Fibroblast of the conjunctiva (primary cell): ENCODE measurements at places on chromosomes 6 and 20.
A peak's percentile ranks its signal among the peaks of the same experiment; 100 is the strongest.

DNA sequence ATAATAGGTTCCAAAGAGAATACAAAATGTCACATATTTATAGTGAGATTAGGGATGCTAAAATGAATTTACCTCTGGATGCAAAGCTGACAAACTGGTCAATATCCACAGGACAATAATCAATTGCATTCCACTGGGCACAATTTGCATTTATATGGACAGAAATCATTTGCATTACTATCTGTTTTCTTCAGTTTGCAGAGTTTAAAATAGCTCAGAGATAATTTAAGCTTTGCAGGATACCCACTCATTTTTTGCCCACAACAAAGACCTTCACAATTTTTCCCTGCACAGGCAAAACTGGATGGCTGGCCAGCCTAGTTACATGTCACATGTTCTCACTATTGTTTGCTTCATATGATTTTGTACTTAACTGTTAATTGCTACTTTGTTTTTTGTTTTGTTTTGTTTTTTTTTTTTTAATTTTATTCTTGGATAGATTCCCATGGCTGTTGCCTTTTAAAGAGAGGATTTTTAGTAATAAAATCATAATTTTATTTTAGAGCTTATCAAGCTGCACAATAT, 483.5 kb downstream of the UTRN start:
- DNase-seq: no peak

- DNase-seq: no peak
Measured at GRCh38 chr20:44584162-44584561, 1.8 kb downstream of the PKIG start.

DNA sequence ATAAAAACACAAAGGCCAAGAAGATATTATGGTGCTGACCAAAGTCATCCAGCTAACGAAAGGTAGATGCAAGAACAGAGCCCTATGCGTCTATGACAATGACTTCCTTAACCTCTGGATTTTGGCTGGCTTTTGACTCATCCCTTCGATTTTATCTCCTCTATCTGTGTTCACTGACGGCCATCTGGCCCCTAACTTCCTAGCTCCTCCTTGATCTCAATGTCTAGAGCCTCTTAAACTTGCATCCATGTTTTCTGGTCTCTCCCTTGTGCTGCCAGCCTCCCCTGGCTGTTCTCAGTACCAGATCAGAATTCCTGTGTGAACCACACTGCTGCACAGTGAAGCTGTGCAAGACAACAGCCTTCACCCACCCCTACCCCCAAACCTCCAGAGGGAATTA, 452.9 kb downstream of the UTRN start:
- no peak for DNase-seq

GRCh38 chr6:39882531-39882899, 51.7 kb downstream of the MOCS1 start:
- peak; percentile 78 for DNase-seq

DNA sequence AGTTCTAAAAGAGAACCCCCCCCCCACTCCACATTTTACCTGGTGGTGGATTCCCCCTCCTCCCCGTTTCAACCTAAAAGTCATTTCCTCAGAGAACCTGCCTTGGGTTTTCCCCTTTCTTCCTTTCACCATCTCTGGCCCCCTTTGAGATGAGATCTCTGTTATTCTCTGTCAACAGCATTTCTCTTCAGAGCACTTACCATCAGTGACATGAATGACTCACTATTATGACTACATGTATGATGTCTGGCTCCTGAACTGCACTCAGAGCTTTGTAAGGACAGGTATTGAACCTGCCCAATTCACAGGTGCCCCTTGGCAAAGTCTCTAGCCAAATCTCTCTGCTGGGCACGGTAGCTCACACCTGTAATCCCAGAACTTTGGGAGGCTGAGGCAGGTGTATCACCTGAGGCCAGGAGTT, 61.4 kb upstream of the JARID2 start:
- DNase-seq: no peak

DNA sequence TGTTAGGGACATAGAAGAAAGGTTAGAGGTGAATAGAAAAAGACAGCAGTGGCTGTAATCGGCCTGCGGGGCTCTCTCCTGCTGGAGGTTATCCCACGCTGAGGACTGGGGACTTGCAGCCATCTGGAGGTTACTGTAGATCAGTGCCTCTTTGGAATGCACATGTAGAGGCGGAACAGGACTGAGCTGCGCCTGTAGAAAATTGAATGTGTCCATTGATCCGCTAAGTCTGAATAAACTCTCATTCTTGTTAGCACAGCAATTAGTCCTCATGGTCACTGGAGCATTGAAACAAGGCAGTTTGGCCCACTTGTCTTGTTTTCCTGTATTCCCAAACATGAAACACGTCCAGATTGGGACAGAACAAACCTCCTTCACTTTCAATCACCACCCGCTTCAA, 46.3 kb upstream of the F13A1 start:
- no peak for DNase-seq

- DNase-seq: no peak
Measured at GRCh38 chr6:42401613-42401951, 50.1 kb downstream of the TRERF1 start.

- DNase-seq: no peak
Measured at GRCh38 chr6:40986921-40987819, 51.9 kb downstream of the UNC5CL start.

DNA sequence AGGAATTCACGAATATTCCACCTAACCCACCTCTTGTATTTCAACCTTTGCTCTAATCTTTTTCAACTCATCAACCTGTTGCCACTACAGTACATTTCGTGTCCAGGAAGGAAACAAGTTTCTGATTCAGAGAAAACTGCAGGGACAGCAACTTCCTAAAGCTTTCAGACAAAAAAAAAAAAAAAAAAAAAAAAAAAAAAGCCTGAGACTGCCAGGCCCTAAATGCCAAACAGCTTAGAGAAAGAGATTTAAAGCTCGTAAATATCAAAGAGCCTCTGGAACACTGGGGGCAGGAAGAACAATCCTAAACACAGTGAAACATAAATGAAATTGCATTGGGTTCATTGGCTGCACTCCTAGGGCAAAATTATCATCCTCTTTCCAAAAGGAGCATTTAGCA, 411.2 kb upstream of the SPTLC3 start:
- DNase-seq: no peak

DNA sequence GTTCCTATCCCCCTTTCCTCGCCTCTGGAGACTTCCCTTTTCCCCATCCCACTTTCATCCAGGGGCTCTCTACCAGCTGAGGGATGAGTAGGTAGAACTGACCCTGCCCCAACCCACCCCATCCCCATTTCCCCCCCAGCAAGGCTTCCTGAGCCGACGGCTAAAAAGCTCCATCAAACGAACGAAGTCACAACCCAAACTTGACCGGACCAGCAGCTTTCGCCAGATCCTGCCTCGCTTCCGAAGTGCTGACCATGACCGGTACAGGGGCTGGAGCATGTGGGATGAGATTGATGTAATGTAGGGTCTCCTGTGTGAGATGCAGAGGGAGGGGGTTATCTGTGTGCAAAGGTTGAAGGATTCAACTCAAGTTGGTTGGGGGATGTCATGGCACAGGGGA, 12.7 kb downstream of the SYNGAP1 start:
- no peak for DNase-seq

GRCh38 chr6:63572747-63573075, 431 bp downstream of the LOC128125822 start:
- no peak for DNase-seq

DNA sequence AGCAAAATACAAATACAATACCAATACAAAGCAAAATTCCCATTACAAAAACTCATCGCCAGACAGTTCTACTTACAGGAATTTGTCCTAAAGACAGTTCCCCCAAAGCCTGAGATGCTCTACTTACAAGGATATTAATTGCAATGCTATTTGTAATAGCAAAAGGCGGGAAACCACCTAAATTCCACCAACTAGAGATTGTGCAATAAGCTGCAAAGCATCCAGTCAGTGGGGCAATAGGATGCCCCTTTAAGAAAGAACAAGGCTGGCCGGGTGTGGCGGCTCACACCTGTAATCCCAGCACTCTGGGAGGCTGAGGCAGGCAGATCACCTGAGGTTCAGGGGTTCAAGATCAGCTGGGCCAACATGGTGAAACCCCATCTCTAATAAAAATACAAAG, 39.1 kb downstream of the FAM209B start:
- DNase-seq: no peak

DNA sequence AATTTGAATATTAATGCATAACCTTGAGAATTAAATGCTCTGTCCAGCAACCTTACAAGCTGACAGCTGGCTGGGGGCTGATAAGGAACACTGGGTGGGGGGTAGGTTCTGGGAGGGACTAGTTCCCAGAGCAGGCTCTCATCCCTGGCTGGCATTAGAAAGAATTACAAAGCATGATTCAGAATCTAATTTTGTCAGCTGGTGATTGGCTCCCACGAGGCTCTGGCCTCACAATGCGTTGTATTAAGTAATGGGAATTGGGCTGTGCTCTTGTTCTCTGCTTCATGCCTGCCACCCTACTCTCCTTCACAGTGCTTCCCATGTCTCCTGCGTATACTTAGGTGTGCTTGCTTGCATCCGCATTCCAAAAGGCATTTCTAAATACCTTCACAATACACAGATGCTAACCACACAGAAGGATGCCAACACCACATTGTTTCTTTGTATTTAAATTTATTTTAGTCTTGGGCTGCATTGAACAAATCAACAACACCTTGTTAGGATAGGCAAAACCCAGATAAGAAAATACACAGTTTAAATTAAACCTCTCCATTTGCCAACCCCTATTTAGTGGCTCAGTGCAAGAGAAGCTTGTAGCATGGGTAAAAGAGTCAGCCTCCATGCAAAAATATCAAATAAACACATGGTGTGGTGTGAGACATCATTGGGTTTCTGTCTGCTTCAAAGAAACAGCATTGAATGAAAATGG, 434.5 kb upstream of the JAG1 start:
- no peak for DNase-seq

DNA sequence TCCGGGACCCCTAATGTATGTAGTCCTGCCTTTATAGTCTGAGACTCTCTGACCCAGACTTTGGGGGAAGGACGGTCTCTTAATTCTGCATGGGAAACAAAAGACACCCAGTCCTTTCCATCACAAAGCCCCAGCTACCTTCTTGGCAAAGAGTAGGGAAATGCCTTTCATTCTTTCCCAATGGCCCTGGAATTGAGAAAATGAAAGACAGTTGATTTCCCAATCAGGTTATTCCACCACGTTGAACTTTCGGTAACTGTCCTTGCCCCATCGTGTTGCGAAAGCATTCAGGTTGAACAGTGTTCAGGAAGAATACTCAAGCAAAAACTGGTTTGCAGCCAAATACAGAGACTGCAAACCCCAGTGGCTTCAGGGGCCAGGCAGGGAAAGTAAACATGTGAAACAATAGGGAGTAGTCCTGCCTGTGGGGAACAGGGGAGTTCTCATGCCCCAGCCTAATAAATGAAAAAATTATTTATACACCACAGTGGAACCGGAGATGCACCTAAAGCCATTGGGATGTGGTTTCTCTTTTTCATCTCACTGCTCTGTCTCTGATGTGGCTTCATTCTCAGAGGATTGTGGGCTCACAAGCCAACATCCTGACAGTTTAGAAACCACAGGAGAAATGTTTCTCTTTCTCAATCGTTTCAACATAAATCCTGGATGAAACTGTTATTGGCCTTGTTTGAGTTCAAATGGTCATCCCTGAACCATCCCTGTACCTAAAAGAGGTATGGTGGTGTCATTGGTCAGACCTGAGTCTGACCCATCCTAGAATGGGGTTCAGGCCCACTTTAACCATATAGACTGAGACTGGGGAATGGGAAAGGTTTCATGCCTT, 44.2 kb upstream of the SLC9A8 start:
- DNase-seq: peak; percentile 57
